ENCODE measurements at places on chromosomes 11 and 22.

- H3K4me3 ChIP-seq = peak overlapping the region; percentile 12
- H3K36me3 ChIP-seq = no peaks in the 10 kb centered on the region
- 0 out of 2 replicates have a peak, but pooled peaks cover 2% of the 10 kb centered on the region for H3K4me1 ChIP-seq
- H3K27ac ChIP-seq = no peak overlapping the region
Observed at GRCh38 chr11:102831489-102832440, 11.6 kb downstream of the MMP3 start.

GRCh38 chr11:77244277-77245027 is 57.0 kb downstream of the GDPD4 start:
- no peaks in the 10 kb centered on the region for H3K27me3 ChIP-seq
- H3K27ac ChIP-seq = no peak overlapping the region
- H3K36me3 ChIP-seq = no peaks in the 10 kb centered on the region
- no peaks in the 10 kb centered on the region for H3K4me1 ChIP-seq
- H3K4me3 ChIP-seq = no peak overlapping the region
- no peak for DNase-seq

DNA sequence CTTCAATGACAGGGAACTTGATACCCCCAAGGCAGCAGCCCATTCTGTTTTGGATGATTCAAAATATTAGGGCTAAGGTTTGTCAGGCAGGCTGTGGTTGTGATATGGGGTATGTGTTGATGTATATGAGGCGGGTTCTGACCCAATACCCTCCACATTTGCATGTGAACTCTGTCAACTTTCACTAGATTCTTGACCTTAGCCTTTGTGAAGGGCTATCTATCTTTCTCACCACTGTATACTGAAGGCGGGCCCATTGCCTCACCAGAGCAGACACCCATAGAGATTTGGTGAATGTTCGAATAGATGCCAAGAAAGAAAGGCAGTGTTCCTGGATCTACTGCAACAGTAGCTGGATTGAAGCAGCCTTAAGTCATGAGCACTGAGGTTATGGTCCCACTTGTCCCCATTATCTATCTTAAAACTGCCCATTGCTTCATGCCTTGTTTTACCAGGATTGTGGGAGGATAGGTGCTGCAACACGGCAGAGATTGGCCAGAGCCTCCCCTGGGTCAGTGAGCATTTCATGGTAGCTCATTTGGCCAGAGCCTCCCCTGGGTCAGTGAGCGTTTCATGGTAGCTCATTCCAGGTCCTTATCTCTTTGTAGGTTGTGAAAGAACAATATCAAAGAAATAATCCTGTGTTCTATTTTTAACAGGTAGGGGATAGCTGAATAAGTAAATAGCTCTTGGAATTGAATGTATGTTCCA is 399.6 kb downstream of the TMEM135 start:
- no peaks in the 10 kb centered on the region for H3K27me3 ChIP-seq
- H3K27ac ChIP-seq = no peak overlapping the region
- H3K4me3 ChIP-seq = no peak overlapping the region
- H3K36me3 ChIP-seq = no peaks in the 10 kb centered on the region

DNA sequence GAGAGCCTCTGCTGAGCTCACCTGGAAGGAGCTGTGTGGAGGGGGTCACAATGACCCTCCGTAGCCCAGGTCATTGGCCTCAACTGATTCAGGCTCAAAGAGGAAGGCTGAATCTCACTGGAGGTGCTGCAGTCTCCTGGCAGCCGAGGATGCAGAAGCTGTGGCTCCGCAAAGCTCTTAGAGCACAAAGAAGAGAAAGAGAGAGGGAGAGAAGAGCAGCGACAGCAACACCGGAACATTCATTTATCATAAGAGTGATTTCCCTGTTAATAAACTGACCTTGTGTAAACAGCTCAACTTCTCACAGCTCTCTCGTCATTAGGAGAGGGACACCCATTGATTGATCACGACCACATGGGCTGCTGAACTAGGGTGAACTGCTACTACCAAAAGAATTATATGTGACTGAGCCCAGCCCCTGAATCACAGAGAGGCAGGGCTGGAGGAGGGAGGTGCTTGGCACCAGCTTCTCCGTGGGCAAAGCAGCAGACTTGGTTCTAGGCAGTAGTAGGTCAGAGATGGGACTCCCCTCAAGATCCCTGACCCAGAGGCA is 281.7 kb downstream of the NXPE2 start:
- no peaks in the 10 kb centered on the region for H3K27me3 ChIP-seq
- DNase-seq = no peak
- no peaks in the 10 kb centered on the region for H3K4me1 ChIP-seq
- no peak overlapping the region for H3K27ac ChIP-seq

GRCh38 chr11:65786786-65787636 is at the start of gene OVOL1:
OVOL1 (plus strand) TSS chr11:65787063; CDS start chr11:65787374, 311 bp downstream.
- H3K4me1 ChIP-seq = peaks cover 21% of the 10 kb centered on the region
- no peak for DNase-seq
- peaks cover 14% of the 10 kb centered on the region for H3K27me3 ChIP-seq
- peak within 1 kb of the TSS; percentile 69 for H3K4me3 ChIP-seq
- no peaks in the 10 kb centered on the region for H3K36me3 ChIP-seq
- H3K27ac ChIP-seq = no peak within 1 kb of the TSS

DNA sequence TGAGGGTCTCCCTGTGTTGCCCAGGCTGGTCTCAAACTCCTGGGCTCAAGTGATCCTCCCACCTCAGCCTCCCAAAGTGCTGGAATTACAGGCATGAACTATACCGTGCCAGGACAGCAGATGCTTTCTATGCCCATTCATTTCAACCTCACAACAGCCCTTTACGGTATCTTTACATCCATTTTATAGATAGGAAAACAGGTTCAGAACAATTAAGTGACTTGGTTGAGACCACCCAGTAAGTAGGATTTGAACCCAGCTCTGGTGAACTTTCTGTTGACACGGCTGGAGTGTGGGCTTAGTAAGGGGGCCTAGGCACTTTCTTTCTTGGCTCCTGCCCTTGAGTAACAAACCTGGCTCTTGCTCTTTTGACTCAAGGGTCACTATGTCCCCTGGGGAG is 25.7 kb downstream of the TEF start:
- H3K27me3 ChIP-seq = no peaks in the 10 kb centered on the region
- no peak for DNase-seq
- H3K4me3 ChIP-seq = no peak overlapping the region

- no peaks in the 10 kb centered on the region for H3K27me3 ChIP-seq
- no peak overlapping the region for H3K27ac ChIP-seq
- no peaks in the 10 kb centered on the region for H3K36me3 ChIP-seq
- peaks cover 1% of the 10 kb centered on the region for H3K4me1 ChIP-seq
- DNase-seq = peak; percentile 11
Observed at GRCh38 chr11:7278314-7278917, 26.7 kb downstream of the SYT9 start.

GRCh38 chr11:130523609-130524008 is 75.2 kb downstream of the ADAMTS15 start:
- H3K4me1 ChIP-seq = peaks cover 4% of the 10 kb centered on the region
- DNase-seq = no peak
- H3K27ac ChIP-seq = no peak overlapping the region
- H3K27me3 ChIP-seq = no peaks in the 10 kb centered on the region
- H3K36me3 ChIP-seq = no peaks in the 10 kb centered on the region

DNA sequence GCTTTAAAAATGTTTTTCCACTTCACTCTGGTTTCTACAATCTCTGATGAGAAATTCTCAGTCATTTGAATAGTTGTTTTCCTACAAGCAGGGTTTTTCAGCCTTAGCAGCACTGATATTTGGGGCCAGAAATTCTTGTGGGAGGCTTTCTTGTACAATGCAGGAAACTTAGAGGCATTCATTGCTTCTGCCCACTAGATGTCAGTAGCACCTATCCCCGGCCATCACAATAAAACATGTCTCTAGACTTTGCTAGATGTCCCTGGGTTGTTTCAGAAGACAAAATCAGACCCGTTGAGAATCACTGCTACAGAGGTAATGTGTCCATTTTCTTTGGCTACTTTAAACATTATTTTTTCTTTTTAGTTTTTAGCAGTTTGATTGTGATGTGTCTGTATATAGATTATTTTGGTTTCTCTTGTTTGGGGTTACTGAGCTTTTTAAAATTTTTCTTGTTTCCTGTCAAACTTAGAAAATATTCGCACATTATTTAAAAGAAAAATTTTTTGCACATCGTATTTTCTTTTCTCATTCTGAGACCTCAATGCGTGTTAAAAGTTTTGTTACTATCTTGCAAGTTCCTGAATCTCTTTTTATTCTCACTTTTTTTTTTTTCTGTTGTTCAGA is 60.8 kb upstream of the CCDC179 start:
- no peak overlapping the region for H3K4me3 ChIP-seq
- H3K36me3 ChIP-seq = no peaks in the 10 kb centered on the region
- DNase-seq = peak; percentile 27
- H3K27me3 ChIP-seq = no peaks in the 10 kb centered on the region
- no peak overlapping the region for H3K27ac ChIP-seq

DNA sequence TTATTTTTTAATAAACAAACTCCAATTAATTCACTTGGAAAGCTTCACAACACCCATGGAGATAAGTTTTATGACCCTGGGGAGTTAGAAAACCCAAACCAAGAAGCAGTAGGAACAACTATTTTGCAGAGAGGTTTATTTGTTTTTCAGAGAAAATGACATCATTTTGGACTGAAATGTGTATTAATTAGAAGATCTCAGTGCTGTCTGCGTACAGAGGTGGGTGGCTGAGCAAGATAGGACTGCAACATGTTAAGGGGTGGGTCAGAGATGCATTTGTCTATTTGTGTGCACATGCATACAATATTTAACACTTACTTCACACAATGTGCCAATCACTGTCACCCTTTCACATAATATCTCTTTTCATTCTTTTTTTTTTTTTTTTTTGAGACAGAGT is 1.1 kb downstream of the SCGB1A1 start:
- no peak overlapping the region for H3K4me3 ChIP-seq
- no peak overlapping the region for H3K27ac ChIP-seq
- no peaks in the 10 kb centered on the region for H3K27me3 ChIP-seq
- no peaks in the 10 kb centered on the region for H3K36me3 ChIP-seq

GRCh38 chr11:94658888-94659287 is 91.7 kb downstream of the PIWIL4 start:
- H3K36me3 ChIP-seq = peaks cover 5% of the 10 kb centered on the region
- no peak overlapping the region for H3K4me3 ChIP-seq
- H3K27ac ChIP-seq = no peak overlapping the region
- peaks cover 6% of the 10 kb centered on the region for H3K4me1 ChIP-seq
- DNase-seq = no peak
- H3K27me3 ChIP-seq = no peaks in the 10 kb centered on the region

GRCh38 chr11:133491680-133492383 is 40.5 kb downstream of the OPCML start:
- DNase-seq = no peak
- H3K36me3 ChIP-seq = no peaks in the 10 kb centered on the region
- no peaks in the 10 kb centered on the region for H3K4me1 ChIP-seq
- H3K4me3 ChIP-seq = no peak overlapping the region
- H3K27me3 ChIP-seq = no peaks in the 10 kb centered on the region

GRCh38 chr22:43212434-43212952 is 25.6 kb upstream of the TTLL12 start:
- DNase-seq = no peak
- H3K27me3 ChIP-seq = no peaks in the 10 kb centered on the region
- H3K27ac ChIP-seq = no peak overlapping the region
- H3K4me3 ChIP-seq = no peak overlapping the region
- H3K36me3 ChIP-seq = no peaks in the 10 kb centered on the region

DNA sequence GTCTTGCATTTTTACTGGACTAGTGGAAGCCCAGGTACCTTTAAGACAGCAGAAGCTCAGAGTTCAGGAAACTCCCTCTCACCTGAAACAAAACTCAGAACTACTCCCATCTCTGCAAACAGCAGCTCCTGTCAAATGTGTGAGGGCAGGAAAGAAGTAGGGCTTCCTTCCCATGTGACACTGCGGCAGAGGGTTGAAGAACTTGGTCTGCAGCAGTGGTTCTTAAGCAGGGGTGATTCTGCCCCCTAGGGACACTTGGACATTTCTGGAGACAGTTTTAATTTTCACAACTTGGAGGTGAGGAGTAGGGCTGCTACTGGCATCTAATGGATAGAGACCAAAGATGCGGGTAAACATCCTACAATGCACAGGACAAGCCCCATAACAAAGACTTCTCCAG is 63.4 kb downstream of the RCN1 start:
- H3K27me3 ChIP-seq = no peaks in the 10 kb centered on the region
- no peaks in the 10 kb centered on the region for H3K36me3 ChIP-seq
- H3K27ac ChIP-seq = no peak overlapping the region
- H3K4me1 ChIP-seq = no peaks in the 10 kb centered on the region

- H3K27me3 ChIP-seq = no peaks in the 10 kb centered on the region
- no peaks in the 10 kb centered on the region for H3K36me3 ChIP-seq
- no peaks in the 10 kb centered on the region for H3K4me1 ChIP-seq
- no peak for DNase-seq
Observed at GRCh38 chr11:6390718-6391469, 620 bp downstream of the SMPD1 start.

DNA sequence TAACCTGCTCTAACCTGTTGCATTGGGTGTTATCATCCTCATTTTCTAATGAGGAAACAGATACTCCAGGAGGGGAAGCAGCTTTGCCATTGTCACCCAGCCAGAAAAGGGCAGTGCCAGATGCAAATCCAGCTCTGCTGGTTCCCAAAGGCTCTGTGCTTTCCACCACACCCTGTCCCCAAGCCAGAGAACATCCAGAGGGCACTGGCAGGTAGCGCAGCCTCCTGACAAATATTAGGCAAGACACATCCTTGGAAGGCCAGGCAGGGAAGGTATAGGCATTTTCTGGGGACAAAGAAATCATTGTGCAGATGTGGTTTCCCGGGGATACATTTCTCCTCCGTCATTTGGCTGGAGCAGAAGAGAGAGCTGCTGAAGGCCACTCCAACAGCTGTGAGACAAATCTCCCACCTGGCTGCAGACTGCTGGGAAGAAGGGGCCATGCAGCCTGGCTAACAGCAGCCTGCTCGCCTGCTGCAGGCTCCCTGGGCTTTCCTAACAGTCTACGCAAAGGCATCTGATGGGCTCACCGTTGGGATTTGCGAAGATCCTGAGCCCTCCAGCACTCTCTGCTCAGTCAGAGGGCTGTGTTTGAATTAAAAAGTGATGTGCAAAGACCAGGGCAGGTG is 93.9 kb upstream of the PITPNB start:
- H3K4me1 ChIP-seq = no peaks in the 10 kb centered on the region
- H3K27me3 ChIP-seq = no peaks in the 10 kb centered on the region
- no peak overlapping the region for H3K27ac ChIP-seq
- H3K36me3 ChIP-seq = no peaks in the 10 kb centered on the region
- H3K4me3 ChIP-seq = no peak overlapping the region

DNA sequence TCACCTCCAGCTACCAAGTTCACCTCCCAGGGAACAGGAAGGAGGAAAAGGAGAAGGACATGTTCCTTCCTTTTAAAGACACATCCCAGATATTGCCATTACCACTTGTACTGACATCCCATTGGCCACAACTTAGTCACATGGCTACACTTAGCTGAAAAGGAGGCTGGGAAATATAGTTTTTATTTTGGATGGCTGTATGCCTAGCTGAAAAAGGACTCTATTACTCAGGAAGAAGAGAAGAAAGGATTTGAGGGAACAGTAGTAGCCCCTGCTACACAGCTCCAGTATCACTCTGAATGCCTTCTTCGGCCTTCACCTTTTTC is 2.1 kb upstream of the APOA5 start:
- H3K36me3 ChIP-seq = no peaks in the 10 kb centered on the region
- H3K4me3 ChIP-seq = no peak overlapping the region
- no peak overlapping the region for H3K27ac ChIP-seq
- H3K27me3 ChIP-seq = no peaks in the 10 kb centered on the region

DNA sequence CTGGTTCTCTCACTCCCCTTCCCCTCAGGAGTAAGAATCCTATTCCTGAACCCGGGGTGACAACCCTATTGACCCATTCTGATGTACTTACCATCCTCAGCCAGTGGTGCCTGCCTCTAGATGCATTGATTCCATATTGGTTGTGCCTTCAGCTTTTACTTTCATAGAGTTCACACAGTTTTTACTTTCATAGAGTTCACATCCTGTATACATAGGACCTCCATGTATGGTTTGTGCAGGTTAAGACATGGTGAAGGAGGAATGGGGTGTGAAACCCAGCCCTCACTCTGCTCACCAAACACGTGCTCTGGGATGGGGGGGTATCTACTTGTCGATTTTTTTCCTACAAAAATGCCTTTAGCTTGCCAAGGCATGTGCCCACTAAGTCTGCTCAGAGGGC is 105.6 kb upstream of the TBCEL start:
- no peak for DNase-seq
- no peaks in the 10 kb centered on the region for H3K36me3 ChIP-seq
- H3K4me3 ChIP-seq = no peak overlapping the region
- H3K4me1 ChIP-seq = no peaks in the 10 kb centered on the region

All from iPS DF 6.9 (cell line).